ENCODE measurements at places on chromosomes 6 and 20.

- DNase-seq, result no peak
These were observed 32.5 kb downstream of the ANKEF1 start for GRCh38 chr20:10067321-10067720.

DNA sequence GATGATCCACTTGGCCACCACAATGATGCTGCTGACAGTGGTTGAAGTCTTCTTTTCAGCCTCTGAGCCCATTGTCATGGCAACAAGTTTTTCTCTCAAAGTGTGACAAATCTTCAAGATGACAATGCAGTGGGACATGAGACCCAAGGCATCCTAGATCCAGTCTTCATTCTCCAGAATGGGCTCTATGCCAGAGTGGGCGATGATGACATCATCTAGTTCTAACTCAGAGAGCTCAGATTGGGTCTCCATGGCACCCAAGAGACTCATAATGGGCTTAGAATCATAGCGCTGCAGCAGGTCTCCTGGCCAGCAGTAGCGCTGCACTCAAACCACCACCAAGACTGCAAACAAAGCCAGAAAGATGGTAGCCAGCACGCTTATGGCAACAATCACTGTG lies 973.6 kb downstream of the EYS start:
- DNase-seq, result no peak

- DNase-seq, result no peak
These were observed 129.2 kb upstream of the PCSK2 start for GRCh38 chr20:17097603-17098002.

DNA sequence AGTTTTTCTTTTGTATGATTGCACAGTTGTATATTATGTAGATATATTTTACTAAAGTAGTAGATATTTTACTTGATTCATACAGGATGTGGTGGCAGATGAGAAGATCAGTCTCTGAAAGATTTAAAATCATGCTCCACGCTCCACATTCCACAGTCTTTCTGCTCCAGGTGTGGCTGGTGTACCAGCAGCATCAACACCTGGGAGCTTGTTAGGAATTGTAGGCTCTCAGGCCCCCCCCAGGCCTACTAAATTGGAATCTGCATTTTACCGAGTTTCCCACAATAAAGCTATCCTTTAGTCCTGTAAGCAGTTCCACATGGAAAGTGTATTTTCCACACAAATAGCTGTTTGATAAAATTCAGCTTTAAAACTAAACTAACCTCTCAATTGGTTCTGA lies 537.4 kb downstream of the BCKDHB start:
- DNase-seq, result no peak

- no peak for DNase-seq
These were observed 89.6 kb upstream of the CDH4 start for GRCh38 chr20:61162451-61162850.

DNA sequence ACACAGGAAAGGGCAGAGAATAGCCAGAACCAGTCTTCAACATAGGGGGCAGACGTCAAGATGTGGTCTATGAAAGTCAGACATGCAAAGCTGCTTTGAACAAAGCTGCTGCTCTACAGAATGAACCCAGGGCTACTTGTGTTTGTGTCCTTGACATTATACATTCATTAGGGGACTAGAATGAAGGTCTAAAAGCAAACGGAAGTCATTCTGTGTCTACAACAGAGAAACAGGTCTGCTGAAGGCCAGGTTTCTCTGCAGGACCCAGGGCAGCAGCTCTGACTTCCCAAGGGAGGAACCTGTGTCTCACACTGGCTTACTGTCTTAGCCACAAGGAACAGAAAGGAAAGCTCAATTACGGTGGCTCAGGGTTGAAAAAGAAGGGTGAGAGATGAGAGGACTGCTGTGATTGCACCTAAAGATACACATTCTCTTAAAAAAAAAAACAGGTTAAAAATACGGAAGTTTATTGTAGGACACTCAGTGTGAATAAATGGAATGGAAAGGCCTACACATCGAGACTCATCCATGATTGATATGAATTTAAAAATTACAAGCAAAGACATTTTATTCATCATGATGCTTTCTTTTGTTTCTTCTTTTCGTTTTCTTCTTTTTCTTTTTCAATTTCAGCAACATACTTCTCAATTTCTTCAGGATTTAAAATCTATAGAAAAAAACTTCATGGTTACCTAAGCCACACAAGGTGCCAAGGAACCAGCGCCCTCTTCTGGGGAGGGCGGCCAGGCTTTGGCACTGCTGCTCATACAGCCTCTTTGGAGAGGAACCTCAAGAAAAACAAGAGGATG lies 6.7 kb downstream of the PSMA7 start:
- DNase-seq, result peak; percentile 61

- no peak for DNase-seq
These were observed 329.8 kb upstream of the SOX4 start for GRCh38 chr6:21263531-21264287.

GRCh38 chr6:112310439-112311125 lies 36.5 kb upstream of the RFPL4B start:
- no peak for DNase-seq

- no peak for DNase-seq
These were observed at the start of gene FLRT3 for GRCh38 chr20:14337400-14338171. TSS of gene FLRT3 (minus strand) at chr20:14337612. CDS start at chr20:14327506, 10,106 bp downstream.

DNA sequence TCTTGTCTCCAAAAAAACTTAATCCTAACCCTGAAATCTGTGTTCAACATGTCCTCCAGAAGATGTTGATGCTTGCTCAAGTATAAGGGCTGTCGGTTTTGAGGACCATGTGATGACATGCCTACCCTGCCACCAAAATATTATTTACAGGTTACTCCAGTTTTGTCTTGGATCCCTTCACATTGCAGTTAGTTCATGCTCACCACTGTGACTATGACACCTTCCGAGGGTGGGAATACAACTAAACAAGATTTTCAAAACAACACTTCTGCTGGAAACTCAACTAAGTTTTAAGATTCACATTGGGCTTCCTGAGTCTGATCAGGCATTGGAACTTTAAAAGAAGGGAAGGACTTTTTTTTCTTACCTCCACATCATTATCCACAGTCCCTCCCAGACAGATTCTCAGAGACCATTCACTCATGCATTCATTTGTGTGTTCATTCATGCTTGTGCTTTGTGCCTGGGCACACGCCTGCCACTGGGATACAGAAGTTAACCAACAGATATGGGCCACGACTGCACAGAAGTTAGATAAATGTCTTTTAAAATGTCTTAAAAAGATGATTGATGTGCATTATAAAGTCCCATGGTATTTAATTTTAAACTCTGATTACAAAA lies 118.7 kb upstream of the GJE1 start:
- DNase-seq, result no peak

GRCh38 chr6:80209430-80209829 lies 103.0 kb downstream of the BCKDHB start:
- DNase-seq, result no peak

DNA sequence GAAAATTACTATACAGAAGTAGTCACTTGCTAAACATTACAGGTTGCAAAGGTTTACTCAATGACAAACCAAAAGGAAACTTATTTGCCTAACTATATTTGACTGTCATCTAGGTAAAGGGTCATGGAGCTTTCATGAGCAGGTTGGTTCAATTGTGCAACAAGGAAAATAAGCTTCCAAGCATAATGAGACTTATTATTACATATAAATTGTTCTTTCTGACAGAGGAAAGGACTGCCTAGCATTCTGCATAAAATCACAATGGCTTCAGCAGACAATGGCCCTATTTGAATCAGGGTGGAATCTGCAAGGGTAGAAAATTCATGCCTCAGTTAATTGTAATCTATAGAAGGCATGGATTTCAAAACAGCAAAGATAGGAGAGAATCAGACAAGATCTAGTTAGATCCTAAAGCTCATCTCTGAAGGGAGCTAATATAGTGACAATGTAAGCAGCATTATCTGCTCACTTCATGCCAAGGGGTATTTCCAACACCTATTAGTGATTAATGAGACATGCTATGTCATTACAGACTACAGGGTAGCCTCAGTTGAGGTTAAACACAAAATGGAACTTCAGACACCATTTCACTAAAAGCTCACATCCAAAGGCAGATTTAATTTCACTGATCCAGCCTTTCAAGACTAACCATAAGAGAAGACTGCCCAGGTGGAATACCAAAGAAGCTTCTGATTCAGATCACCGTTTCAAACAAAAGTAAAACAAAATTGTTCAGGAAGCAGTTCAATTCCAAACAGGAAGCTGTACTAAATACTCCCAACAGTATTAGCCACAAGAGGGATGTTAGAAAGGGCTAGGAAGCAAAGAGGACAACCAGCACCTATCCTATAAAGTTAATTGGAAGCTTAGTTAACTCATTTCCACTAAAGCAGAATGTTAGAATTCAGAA lies 8.5 kb downstream of the STAU1 start:
- no peak for DNase-seq

DNA sequence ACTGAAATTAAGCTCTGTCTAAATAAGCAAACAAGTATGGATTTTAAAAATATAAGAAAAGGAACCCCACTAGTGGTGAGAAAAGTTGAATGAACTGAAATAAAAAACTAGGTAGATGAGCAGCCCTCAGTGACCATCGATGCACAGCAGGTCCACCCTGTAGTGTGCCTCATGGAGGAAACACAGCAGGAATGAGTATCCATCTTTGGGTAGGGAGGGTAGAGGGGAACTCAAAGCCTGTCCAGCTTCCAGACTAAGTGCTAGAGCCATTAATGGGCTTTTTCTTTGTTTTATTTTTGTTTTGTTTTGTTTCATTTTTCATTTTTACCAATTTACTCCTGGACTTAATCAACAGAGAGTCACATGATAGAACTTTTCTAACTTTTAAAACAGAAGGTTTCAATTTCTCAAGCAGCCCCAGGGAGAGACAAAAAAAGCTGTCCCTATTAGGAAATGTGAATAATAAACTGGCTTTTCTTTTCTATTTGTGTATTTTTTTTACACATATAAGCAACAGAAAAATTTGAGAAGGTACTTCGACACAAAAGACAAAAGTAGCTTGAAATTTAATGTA lies 700.6 kb downstream of the HACE1 start:
- no peak for DNase-seq

DNA sequence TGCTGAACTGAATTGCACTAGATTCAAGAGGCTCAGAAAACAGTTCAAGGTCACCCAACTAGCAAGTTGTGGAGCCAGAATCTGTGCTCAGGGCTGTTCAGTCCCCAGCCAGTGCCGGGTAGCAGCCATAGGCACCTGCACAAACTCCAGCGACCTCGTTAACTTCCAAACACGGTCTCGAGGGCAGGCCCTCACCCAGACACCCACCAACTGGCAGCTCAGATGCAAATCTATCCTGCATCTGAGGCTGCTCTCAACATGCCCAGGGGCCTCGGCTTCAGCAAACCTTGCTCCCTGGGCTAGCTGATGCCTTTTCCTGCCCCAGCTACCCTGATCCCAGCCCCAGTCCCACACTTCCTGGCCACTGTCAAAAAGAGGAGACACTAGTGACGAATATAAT lies 3.7 kb downstream of the JPH2 start:
- no peak for DNase-seq

DNA sequence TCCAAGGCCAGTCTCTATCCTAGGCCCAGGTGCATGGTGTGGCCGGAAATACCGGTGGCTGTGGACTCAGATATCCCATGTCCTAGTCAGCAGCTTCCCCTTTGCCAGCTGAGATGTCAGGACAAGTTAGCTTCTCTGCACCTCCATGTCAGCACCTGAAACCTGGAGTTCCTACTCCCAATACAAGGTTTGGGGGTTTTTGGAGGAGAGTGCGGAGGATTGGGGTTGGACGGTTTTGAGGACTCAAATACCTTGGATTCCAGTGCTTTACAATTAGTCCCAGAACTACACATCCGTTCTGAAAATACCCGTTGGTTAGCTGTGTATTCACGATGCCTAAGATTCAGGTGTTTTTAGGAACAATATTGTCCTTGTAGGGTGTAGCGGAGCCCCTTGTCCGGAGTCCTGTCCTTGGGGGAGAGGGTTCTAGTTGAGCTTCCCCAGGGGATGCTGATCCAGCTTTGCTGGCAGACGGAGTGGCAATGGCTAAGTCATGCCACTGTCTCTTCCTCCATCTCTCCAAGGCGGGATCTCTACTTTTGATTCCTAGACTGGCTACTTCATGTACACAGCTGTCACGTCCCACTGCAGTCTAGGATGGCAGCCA lies 45.0 kb downstream of the ADNP start:
- DNase-seq, result no peak

DNA sequence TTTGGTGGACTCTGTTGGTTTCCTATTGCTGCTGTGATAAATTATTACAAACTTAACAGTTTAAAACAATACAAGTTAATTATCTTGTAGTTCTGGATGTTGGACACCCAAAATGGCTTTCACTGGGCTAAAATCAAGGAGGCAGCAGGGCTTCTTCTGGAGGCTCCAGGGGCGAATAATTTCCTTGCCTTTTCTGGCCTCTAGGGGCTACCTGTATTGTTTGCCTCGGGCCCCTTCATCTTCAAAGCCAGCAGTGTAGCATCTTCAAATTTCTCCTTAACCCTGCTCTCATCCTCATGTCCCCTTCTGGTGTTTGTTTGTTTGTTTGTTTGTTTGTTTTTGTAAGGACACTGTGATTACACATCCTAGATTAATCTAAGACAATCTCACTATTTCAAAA lies 60.5 kb upstream of the ANKEF1 start:
- DNase-seq, result no peak
